Cortex of kidney (tissue), 1 donor: ENCODE measurements at places on chromosomes 1 and 21.

GRCh38 chr1:205545001-205545919, 40.8 kb downstream of the CDK18 start:
- DNase-seq, result no peak

DNA sequence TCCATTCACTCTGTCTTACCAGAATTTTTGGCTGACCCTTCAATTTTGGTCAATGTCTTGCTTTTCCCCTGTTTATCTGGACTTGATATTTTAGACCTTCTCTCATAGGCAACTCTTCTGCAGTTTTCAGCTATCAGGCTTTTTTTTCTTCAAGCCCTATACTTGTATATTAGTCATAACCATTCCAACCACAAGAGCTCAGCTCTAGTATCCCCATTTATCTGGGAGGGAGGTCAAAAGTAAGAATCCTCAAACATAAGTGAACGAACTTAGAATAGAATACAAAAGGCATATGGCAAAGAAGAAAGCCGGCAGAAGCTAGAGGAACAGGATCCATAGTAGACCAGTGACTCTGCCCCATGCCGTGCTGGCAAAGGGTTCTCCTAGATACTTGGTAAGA, 45.9 kb upstream of the TNFSF4 start:
- no peak for DNase-seq

DNA sequence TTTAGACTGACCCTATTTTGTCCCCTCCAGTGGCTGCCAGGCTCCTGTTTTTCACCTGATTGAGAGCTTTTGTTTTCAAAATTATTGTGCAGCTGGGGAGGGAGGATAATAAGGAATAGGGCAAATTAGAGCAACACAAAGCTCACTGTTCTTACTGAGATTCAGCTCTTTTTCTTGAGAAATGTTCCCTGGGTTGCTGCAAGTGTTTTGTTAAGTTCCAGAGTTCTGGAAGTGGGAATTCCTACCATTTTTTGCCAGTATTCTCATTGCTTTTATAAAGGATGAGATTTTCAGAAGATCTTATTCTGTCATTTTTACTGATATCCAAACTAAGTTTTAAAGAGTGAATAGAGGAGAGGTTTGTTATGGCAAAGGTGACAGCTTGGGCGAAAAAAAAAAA, 417.7 kb downstream of the SIPA1L2 start:
- DNase-seq, result no peak

DNA sequence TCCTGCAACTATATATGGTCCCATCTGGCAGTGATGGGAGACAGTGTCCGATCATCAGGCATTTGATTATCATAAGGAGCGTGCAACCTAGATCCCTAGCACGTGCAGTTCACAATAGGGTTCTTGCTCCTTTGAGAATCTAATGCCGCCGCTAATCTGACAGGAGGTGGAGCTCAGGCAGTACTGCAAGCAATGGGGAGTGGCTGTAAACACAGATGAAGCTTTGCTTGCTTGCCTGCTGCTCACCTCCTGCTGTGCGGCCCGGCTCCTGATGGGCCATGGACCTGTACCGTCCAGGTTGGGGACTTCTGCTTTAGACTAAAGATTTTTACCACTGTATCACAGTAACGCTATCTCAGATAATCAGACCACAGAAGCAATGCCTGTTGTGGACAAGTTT, 63.8 kb downstream of the TGFB2 start:
- DNase-seq, result no peak

- no peak for DNase-seq
Observed at GRCh38 chr21:30758306-30758705, 3.1 kb upstream of the KRTAP21-1 start.

DNA sequence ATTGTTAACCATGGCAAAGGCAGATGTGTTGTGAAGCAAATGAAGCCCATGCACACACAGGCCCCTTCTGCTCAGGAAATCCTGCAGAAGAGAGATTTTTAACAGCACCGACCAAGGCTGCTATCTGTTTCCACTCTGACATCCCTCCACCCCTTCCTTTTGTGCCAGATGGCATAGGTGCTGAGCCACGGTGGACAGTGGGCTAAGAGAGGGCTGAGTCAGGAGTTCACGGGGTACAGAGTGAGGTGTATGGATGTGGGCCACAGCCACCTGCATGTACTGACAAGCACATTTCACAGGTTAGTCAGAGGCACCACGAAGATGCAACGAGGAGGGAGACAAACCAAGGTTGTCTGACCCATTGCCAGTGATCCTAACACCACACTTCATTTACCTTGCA, 9.5 kb downstream of the RSPH1 start:
- DNase-seq, result no peak

- no peak for DNase-seq
Observed at GRCh38 chr21:28018741-28019669, 973.7 kb downstream of the LTN1 start.

DNA sequence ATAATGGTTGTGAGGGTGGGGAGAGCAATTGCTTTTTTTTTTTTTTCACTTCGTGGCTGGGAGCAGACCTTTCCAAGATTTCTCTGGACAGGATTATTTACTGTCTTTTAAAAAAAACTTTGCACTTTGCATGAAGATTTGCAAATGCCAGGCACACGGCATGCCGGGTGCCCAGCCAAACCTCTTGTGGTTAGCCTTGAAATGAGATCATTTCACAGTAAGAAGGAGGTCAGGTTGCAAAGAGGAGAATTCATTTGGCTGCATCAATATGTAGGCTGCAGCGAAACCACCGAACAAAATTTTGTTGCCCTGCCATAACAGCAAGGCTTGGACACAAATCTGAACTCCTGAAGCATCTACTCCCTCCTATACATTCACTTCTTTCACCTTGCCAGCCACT, 36.5 kb upstream of the KCND3 start:
- no peak for DNase-seq

- no peak for DNase-seq
Observed at GRCh38 chr1:84988588-84988987, 8.3 kb downstream of the MCOLN2 start.

DNA sequence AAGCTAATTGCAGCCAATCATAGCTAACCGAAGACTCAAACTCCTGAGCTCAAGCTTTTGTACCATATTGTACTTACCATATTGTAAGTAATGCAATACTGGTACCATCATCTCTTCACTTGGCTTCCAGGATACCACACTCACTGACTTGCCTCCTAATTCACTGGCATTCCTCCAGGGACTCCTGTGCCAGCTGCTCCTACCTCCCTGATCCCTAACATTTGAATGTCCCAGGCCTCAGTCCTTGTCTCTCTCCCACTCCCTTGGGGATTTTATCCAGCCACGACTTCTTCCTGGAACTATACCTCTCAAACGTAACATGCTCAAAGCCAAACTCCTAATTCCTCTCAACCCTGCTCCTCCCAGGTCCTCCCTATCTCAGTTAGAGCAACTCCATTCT, 33.8 kb downstream of the USP48 start:
- DNase-seq, result no peak

- no peak for DNase-seq
Observed at GRCh38 chr1:13661539-13661938, 38.4 kb upstream of the PRDM2 start.

- DNase-seq, result no peak
Observed at GRCh38 chr1:179785031-179785431, 41.9 kb downstream of the FAM163A start.

DNA sequence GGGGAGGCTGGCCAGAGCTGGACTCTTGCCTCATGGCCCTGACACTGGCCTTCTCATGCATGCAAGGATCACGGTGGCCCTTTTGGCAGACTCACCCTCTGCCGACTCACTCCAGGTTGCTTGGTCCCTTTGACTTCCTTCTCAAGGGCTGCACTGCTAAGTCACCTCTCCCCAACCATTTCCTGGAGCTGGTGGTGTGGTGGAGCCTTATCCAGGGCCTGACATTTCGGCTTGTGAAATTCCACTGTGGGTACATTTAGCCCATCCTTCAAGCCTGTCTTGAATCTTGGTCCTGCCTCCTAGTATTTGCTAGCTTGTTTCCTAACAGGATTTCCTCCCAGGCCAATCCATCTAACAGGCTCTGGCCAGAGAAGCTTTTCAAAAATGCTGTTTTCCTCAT, 52.6 kb upstream of the JUN start:
- no peak for DNase-seq

DNA sequence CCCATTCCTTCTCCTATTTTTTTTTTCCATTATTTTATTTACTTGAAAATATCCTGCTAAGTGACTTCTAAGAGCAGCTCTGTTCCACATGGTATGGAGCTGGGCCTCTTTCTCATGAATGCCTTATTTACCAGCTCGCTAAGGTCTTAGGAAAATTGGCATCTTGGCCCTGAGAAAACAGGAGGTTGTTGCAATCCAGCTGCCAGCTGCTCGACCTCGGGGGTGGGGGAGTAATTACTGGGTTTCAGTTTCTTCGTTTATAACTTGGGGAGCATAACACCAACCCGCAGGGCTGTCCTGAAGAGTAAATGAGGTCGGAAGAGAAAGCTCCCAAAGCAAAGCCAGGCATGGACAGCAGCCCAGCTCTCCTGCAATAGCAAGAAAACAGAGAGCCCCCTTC, 176.3 kb downstream of the AJAP1 start:
- no peak for DNase-seq

DNA sequence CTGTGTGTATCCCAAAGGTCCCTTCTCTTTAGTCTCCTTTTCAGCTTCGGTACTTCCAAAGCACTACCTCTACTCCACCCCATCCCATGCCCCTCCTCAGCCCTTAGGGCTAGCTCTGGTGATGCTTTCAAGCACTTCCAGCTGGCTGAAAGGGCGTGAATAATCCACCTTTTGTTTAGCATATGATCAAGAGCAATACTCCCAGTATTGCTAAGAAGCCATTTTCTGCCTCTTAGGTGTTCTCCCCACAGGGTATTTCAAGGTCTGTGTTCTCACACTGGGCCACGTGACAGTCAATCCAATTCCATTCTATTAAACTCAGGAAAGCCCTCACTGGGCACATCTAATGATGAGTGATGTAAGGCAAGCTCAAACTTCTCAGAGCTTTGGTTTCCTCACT, 298.5 kb upstream of the PROX1 start:
- no peak for DNase-seq

- DNase-seq, result no peak
Observed at GRCh38 chr1:15452216-15452615, 4.3 kb upstream of the CELA2A start.

DNA sequence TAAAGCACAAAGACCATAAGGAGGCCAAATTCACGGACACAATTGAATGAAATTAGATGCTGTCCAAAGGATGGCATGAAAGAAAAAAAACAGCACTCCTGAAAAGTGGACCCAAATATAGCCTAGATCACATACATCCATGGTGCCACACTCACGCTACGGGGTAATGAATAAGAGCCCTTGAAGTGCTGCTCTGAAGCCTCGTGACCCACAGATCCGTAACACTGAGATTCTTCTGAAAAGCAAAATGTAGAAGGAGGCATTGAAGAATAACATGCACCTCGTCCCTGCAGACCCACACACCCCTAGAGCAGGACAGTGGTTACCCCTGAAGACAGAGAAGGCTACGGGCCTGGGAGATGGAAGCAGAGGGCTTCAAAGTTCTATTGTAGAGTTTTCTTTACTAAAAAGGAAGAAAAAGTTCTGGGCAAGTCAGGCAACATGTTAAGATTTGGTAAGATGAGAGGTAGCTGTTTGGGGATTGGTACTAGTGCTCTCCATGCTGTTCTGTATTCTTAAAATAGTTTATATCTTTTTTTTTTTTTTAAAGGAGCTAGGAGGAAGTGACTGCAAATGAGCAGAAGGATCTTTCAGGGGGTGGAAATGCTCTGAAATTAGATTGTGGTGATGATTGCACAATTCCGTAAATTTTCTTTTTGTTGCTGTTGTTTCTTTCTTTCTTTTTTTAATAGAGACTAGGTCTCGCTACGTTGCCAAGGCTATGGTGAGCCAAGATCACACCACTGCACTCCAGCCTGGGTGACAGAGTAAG, 4.1 kb upstream of the ITGB2 start:
- DNase-seq, result no peak

- no peak for DNase-seq
Observed at GRCh38 chr21:36700295-36700970, 1.5 kb downstream of the SIM2 start.

DNA sequence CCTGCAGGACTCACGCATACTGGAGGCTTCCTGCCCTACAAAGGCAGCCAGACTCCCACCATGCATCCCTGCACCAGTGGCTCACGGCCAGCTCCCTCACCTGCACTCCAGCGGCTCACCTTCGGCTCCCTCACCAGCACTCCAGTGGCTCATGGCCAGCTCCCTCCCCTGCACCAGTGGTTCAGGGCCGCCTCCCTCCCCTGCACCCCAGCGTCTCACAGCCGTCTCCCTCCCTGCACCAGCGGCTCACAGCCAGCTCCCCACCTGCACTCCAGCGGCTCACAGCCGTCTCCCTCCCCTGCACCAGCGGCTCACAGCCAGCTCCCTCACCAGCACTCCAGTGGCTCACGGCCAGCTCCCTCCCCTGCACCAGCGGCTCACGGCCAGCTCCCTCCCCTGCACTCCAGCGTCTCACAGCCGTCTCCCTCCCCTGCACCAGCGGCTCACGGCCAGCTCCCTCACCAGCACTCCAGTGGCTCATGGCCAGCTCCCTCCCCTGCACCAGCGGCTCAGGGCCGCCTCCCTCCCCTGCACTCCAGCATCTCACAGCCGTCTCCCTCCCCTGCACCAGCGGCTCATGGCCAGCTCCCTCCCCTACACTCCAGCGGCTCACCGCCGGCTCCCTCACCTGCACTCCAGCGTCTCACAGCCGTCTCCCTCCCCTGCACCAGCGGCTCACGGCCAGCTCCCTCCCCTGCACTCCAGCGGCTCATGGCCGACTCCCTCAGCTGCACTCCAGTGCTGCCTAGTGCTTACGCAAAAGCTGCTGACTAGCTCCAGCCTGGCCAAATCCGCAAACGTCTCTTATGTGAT, 324.5 kb downstream of the NPHP4 start:
- DNase-seq, result no peak

DNA sequence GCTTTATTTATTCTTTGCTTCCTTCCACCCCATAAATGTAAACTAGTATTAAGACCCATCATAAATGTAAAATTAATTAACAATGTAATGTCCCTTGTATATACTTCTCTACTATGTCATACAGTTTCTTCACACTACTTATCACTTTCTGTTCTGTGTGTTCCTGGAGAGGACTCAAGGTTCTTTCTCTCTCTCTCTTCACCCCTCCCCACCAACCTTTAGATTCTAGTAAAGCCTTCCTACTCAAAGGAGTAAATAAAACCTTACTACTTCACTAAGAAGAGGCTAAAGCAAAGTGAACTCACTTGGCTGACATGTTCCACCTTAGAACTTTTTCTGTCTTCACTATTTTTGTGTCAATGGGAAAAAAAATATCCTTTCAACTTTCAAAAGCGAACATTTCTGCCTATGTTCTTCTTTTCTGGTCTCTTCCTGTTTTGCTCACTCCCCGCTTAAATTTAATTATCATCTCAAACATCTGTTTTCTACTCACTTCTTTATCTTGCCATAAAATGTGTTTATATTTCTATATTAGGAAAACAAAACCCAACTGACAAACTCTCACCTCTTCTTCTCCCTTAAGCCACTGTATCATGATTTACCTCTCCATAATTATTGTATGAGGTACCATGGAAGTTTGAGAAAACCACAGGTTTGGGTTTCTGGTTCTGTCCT, 260.3 kb downstream of the DPYD start:
- DNase-seq, result no peak

- DNase-seq, result no peak
Observed at GRCh38 chr1:168609741-168610510, 33.5 kb downstream of the XCL1 start.

- no peak for DNase-seq
Observed at GRCh38 chr1:223344491-223344890, 19.5 kb downstream of the SUSD4 start.
